T-helper 22 cell (primary cell): ENCODE measurements at places on chromosomes 1 and 21.

GRCh38 chr1:223129229-223129901 lies 13.7 kb downstream of the TLR5 start:
- peak; percentile 19 for DNase-seq

- DNase-seq, result no peak
Observed at GRCh38 chr1:233647073-233647472, 33.2 kb downstream of the KCNK1 start.

- DNase-seq, result no peak
Observed at GRCh38 chr1:24743404-24744211, 1.6 kb upstream of the CLIC4 start.

GRCh38 chr1:112056354-112056753 lies 66.9 kb upstream of the KCND3 start:
- no peak for DNase-seq

GRCh38 chr1:204975568-204976235 lies 67.3 kb upstream of the CNTN2 start:
- DNase-seq, result no peak

DNA sequence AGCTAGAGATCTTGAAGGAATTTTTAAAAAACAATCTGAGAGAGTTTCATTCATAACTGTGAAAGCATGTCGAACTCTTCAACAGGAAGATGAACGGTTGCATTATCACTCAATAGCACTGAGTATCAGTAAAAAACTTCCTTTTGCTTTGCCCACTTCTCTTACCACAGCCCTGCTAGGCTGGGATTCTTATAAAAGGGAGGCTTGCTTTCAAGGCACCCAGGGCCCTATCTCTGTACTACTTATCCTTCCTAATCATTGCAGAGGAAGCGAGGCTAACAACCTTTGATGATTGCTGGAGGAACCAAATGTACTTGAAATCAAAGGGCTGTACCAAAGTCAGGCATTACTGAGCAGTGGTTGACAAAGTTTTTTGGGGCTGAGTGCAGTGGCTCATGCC lies 71.2 kb downstream of the SNRPE start:
- no peak for DNase-seq

- no peak for DNase-seq
Observed at GRCh38 chr1:235093013-235093695, 35.5 kb downstream of the TOMM20 start.

- no peak for DNase-seq
Observed at GRCh38 chr21:43797925-43798715, 8.7 kb downstream of the RRP1 start.

DNA sequence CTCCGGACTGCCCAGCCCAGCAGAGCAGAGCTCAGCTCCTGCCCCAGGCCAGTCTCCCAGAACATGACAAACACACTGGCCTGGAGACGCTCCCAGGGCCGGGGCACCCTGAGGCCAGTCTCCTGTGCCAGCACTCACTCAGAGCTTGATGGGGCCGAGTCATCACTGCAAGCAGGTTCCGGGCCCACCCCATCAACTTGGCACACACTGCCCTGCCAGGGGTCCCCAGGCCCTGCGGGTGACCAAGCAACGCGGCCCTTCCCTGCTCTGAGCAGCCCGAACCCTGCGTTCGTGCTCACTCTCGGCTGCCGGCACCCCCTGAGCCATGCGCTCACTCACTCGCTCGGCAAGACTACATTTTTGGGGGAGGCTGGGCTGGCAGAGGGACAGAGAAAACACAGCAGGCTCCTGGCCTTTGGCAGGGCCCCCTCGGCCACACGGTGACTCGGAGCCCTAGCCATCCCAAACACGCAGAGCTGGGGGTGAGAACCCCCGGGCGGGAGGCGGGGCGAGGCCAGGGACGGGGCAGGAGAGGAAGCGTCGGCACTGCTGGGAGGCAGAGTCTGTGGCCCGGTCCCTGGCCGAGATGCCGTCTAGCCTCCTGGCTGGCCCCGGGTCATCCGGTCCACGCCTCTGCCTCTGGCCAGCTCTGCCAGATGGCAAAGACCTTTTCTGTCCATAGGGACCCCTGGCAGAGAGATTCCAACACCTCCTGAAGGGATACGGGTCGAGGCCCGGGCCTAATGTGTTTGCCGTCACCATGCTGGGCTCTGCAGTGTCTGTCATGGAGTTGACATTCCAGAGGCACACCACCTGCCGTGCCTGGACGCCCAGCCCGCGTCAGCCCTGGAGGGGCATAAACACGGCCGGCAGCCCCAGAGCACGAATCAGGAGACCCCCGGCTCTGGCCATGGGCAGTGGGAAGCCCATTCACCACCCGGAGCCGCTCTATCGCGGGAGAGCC lies 68.0 kb downstream of the MEGF6 start:
- DNase-seq, result no peak

GRCh38 chr1:234611847-234612351 lies 1.9 kb upstream of the IRF2BP2 start:
- no peak for DNase-seq

DNA sequence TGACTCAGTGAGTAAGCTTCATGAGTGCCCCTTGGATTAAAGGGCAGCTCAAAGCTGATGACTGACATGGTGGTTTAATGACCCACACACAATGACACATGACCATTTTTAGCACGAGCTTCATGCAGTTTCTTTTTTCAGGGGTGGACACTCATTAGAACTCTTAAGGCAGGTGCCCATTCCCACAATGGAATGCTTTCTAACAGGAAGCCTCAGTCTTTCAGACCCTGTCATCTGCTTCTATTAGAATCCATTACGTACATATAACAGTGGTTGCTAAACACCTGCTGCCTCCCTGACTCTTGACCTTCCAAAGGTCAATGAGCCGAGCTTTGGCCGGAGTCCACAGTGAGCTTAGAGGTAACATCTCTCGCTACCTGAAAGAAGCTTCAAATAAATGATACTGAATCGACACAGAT lies 27.4 kb downstream of the AKNAD1 start:
- no peak for DNase-seq

GRCh38 chr1:71001624-71002023 lies 46.0 kb downstream of the PTGER3 start:
- DNase-seq, result no peak

DNA sequence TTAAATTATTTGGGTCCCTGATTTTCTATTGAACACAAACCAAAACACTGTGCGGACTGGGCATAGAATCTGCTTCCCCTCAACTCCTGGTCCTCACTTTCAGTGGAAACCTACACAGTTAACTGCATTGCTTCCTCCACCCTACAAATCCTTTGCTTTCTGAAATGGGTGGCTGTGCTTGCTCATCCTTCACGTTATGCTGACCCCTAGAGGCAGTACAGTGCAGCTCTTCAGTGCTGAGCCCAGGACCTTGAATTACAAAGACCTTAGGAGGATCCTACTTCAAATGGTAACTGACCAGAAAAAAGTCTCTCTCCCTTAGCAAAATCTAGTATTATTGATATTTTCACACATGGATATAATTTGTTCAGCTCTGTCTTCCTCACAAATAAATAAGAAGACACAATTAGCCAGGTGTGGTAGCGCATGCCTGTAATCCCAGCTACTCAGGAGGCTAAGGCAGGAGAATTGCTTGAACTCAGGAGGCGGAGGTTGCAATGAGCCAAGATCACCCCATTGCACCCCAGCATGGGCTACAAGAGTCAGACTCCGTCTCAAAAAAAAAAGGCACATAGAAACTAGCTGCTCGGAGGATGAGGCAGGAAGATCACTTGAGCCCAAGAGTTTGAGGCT lies 63.4 kb upstream of the L1TD1 start:
- DNase-seq, result no peak

- DNase-seq, result no peak
Observed at GRCh38 chr1:247241691-247242090, 14.2 kb upstream of the VN1R5 start.

DNA sequence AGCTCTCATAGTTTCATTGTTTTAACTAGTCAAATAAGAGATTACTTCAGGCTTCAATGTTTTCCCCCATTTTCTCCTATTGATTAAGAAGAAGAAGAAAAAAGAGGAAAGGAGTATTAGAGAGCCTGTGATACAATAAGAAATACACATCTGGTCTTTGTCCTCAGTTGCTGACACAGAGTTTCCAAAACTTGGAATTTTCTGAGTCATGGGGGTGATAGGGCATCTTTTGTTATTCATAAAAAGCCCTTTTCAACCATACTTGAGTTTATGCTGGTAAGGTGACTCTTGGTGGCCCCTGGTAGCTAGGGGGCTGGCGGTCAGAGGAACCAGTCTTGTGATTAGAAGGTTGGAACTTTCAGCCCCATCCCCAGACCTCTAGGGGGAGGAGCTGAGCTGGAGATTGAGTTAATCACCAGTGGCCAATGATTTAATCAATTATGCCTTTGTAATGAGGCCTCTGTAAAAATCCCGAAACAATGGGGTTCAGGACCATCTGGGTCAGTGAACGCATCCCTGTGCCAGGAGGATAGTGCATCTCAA lies 28.9 kb upstream of the KLF18 start:
- no peak for DNase-seq

DNA sequence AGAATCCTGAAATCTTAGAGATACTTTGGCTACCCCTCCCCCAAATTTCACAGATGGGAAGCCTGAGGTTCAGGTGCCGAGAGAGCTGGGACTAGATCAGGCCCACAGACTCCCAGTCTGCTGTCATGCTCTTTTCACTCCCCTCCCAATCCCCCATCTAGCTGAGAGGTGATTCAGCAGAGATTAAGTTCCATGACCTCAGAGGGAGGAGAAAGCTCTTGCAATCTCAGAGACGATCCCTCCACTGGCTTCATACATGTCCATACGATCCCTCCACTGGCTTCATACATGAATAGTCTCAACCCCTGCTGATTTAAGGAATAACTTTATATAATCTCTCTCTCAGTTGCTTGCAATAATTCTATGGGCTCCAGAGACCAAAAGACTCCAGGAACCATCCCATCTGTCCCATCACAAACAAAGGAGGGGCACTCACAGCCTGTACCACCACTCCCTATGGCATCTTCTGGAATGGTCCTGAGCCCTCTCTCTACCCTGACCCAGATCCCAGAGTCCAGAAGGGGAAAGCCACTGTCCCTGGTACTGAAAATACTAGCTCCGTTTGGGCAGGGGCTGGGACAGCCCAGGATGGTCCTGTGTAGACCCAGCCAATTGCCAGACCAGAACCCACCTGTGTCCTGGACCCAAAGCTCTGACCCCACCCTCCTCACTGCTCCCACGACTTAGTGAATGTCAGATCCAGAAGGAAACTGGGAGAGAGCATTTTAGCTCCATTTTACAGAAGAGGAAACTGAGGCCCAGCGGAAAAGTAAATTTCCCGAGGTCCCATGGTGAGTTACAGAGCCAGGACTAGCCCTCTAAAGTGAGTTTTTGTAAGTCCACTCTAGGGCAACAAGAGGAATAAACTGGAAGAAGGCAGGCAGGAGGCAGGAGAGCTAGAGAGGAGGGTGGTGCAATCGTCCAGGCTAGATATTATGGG lies 27.1 kb downstream of the RIMS3 start:
- DNase-seq, result no peak

- DNase-seq, result no peak
Observed at GRCh38 chr1:36224537-36225282, 467 bp downstream of the THRAP3 start.

- no peak for DNase-seq
Observed at GRCh38 chr1:210053126-210053525, 115.1 kb downstream of the SYT14 start.

GRCh38 chr1:35748326-35748725 lies 21.5 kb downstream of the CLSPN start:
- no peak for DNase-seq

GRCh38 chr21:42073145-42074099 lies 2.3 kb downstream of the UMODL1 start:
- DNase-seq, result no peak

DNA sequence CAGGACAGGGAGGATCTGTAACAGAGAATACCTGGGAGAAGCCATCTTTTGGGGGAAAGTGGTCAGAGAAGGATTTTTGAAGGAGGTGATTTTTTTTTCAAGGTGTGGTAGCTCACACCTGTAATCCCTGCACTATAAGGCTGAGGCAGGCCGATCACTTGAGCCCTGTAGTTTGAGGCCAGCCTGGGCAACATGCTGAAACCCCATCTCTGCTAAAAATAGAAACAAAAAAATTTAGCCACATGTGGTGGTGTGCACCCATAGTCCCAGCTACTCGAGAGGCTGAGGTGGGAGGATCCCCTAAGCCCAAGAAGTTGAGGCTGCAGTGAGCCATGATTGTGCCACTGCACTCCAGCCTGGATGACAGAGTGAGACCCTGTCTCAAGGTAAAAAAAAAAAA lies 67.4 kb upstream of the ARTN start:
- no peak for DNase-seq

DNA sequence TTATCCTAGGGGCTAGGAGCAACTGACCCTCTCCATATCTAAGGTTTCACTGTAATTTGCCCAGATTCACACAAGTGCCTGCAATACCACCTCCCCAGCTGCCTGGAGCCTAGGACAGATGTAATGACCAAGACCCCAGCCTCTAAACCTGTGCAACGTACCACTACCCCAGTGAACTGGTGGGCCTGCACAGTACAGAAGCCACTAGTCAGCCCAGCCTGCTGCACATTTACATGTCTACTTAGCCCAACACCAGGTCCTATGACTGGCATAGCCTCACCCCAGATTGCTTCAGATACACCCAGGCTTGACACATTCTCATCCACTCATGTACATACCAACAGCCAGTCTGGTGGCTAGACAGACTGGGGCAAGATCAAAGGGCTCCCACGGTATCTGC lies 1336.6 kb downstream of the BRINP3 start:
- no peak for DNase-seq

GRCh38 chr1:183807549-183808168 lies 2.7 kb downstream of the RGL1 start:
- no peak for DNase-seq

DNA sequence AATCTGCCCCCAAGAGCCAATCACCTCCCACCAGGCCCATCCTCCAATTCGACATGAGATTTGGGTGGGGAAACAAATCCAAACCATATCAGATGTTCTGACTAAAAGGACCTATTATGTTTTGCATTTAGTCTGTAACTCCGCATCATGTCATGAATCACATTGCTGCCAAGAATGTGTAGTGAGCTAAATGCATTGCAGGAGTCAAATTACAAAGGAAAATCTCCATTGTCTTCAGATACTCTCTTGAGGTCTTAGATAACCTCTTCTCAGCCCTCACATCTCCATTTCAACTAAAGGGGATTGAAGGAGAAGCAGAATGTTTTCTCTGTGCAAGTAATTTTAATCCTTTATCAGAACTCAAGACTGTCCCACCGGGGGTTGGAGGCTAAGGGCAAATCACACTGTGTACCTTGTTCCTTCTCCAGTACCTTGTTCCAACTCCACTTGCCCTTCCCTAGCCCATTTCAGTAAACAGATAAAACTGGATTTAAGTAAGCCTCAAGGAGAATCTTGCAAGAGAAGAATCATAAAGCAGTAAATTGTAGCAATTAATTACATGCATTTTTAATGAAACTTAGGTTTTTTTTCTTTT lies 34.1 kb downstream of the EXTL2 start:
- no peak for DNase-seq
